ENCODE measurements at places on chromosomes 4 and X. TPM values are rescaled to one million over a fixed set of nuclear protein-coding genes. Genes with fewer than 3 reads are reported as not detected.

- no peak for DNase-seq
These were observed 225.6 kb downstream of the FBXW7 start for GRCh38 chr4:152310257-152310656.

GRCh38 chr4:17502756-17503155 lies 9.1 kb downstream of the QDPR start:
- no peak for DNase-seq

DNA sequence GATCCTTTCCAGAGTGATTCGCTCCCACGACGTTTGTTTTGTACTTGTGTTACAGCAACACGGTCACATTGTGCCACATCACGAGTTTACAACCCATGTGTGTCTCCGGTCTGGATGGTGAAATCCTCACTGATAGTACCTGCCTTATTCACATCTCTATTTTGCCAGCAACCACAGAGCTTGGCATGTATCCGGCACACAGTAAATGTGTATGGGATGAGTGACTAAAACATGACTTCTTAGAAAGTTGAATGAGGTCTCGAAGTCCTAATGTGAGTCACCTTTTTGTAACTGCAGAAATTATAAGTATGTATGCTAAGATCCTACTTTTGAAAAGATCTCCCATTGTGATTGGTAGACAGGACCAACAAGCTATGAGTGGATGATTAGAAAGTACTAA lies 7.5 kb downstream of the STOX2 start:
- DNase-seq = no peak

- DNase-seq = peak; percentile 28
These were observed 31.3 kb downstream of the NIPAL1 start for GRCh38 chr4:48047896-48048295.

DNA sequence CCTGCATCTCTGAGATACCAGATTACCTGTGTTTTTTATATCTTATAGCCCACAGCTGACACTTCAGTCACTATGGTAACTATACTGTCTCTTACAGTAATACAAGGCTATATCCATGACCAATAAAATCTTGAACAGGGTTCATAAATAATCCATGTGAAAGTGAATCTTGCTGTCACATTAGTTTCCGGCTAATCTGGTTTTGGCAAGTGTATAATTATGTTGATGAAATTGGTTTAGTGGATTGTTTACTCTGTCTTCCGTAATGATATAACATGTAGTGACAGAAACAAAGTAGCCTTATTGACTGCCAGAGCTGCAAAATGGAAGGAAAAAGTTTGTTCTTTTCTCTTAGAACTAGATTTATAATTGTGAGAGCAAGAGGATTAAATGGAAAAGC lies 686.6 kb upstream of the PABPC4L start:
- DNase-seq = no peak

DNA sequence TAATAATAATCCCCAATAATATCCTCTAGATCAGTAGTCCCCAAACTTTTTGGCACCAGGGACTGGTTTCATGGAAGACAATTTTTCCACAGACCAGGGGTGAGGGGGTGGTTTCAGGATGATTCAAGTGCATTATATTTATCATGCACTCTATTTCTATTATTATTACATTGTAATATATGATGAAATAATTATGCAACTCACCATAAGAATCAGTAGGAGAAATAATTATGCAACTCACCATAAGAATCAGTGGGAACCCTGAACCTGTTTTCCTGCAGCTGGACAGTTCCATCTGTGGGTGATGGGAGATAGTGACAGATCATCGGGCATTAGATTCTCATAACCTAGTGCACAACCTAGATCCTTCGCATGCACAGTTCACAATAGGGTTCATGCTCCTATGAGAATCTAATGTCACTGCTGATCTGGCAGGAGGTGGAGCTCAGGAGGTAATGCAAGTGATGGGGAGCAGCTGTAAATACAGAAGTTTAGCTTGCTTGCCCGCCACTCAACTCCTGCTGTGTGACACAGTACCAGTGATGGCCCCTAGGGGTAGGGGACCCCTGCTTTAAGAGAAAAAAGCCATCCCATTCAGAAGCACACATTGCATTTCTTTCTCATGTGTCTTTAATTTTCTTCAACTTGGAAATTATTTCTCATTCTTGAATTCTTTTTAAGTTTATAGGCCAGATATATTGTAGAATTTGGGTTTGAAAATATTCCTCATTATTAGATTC lies 16.0 kb upstream of the SH3RF1 start:
- no peak for DNase-seq

GRCh38 chr4:945274-946102 lies 13.2 kb downstream of the TMEM175 start:
- no peak for DNase-seq

DNA sequence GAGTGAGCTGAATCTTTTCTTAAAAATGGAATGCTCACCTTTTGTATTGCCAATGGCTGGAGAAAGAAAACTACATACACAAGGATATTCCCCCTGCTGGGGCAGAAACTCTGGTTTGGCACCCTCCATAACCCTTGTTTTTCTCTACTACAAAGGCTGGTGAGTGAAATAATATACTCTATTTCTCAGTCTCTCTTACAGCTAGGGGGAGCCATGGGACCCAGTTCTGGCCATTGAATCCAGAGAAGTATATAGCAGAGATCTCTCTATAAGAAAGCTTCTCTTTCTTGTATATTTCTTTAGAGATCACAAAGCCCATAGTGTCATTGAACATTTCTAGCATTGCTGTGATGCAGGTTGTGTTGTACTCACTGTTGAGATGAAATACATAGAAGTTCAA lies 49.8 kb downstream of the SMPX start:
- no peak for DNase-seq

- DNase-seq = no peak
These were observed 129.7 kb upstream of the SLC4A4 start for GRCh38 chr4:71209161-71209560.

DNA sequence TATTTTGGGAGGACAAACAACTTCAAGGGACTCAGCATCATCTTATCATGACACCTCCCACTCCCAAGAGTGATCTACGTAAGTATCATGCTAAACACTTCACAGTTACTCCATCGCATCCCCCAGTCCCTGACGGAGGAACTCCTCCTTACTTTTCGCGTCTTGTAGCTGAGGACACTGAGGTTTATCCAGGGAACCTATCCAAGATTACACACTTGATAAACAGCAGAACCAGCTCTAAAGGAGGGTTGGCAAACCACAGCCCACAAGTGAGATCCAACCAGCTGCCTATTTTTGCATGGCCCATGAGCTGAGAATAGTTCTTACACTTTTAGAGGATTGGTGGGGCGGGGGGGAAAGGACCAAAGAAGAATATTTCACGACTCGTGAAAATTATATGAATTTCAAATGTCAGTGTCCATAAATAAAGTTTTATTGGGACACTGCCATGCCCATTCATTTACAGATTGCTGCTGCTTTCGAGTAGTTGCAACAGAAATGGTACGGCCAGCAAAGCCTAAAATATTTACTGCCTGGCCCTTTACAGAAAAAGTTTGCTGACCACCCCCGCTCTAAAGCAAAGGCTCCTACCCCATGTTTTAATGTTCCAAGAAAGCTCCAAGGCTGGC lies 47.8 kb downstream of the SEPSECS start:
- no peak for DNase-seq

DNA sequence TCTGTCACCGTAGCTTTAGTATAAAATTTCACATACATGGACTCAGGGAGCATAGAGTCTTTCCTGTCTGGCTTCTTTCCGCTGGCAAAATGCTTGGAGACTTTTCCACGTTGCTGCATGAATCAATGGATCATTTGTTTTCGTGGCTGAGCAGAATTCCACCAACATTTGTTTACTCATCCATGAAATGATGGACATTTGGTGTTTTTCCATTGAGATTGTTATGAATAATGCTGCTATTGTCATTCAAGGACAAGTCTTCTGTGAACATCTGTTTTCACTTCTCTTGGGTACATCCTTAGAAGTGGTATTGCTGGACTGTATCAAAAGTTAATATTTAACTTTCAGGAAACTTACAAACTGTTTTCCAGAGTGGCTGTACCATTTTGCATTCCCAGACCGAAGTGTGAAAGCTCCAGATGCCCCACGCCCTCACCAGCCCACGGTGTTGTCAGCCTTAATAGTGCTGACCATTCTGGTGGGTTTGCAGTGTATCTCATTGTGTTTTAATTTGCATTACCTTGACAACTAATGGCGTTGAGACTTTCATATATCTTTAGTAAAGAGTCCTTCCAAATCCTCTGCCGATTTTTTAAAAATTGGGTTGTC lies 5.8 kb upstream of the TMEM271 start:
- DNase-seq = no peak

- DNase-seq = no peak
These were observed 195.6 kb downstream of the LARP7 start for GRCh38 chr4:112832493-112832892.

The FUNDC2 gene
- 45.3 TPM for total RNA-seq

DNA sequence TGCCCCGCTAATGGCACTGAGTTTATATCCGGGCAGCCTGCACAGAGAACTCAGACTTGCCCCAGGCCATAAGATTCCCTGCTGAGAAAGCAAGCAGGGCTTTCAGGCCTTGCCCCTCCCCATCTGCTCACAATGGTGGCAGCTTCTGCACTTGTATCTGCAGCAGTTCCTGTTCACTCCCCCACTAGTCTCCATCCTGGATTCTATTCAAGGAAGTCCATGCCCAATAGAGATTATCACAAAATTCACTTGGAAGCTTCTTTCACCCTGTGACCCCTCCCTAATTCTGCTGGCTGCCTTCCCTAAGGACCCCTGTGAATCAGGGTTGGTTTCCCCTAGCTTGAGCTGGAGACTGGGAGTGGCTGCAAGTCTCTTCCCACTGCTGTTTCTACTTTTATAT lies 34.5 kb upstream of the UCP1 start:
- DNase-seq = no peak

The GALNT7 gene
- 33.4 TPM for total RNA-seq

The DDIT4L gene
- not detected for total RNA-seq

- no peak for DNase-seq
These were observed 9.2 kb upstream of the GABRA4 start for GRCh38 chr4:47002580-47002979.

The UGT2A1 gene
- not detected for total RNA-seq

GRCh38 chr4:185210102-185210981 lies 944 bp downstream of the SNX25 start:
- peak; percentile 68 for DNase-seq

GRCh38 chrX:7347465-7347864 lies 199.5 kb upstream of the PUDP start:
- DNase-seq = no peak

GRCh38 chrX:40406330-40406859 lies 174.4 kb upstream of the ATP6AP2 start:
- peak; percentile 40 for DNase-seq

The TMEM156 gene
- 29.4 TPM for total RNA-seq

The TENM3 gene
- not detected for total RNA-seq

The SSX2B gene
- not detected for total RNA-seq

DNA sequence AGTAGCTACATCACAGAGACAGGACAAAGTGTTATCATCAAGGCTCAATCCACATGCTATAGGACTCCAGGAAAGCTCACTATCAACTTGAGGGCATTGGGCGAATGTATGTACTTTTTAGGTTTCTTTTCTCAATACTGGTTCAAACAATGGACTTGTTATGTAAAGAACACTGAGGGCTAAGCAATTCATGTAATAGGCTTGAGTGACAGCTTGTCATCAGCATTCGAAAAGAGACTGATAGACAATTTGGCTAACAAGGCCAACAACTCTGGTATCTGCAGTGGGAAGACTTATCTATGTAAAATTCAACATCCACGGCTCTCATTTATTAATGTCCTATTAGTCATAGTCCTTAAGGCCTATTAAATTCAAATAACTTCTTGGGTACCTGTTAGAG lies 141.1 kb downstream of the NPNT start:
- DNase-seq = no peak

GRCh38 chr4:71257761-71258160 lies 81.1 kb upstream of the SLC4A4 start:
- DNase-seq = no peak

GRCh38 chr4:2249526-2250356 lies 7.8 kb upstream of the HAUS3 start:
- no peak for DNase-seq

DNA sequence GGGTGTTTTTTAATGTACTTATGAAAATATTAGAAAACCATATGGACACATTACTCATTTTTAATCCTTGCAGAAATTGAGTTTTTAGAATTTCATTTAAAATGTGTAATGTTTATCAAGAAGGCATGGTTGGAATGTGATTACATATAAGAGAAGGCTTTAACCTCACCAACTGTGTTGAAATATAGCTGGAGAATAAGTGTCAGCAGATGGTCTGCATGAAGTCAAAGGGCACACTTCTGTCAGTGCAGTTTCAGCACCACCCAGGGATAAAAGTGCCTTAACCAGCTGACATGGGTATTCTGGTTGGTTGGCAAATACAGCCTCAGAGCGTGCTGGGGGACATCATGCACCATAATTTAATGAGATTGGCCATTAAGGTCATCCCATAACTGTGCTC lies 21.2 kb upstream of the ANTXR2 start:
- no peak for DNase-seq

- no peak for DNase-seq
These were observed 135.9 kb downstream of the GATB start for GRCh38 chr4:151624626-151625565.

DNA sequence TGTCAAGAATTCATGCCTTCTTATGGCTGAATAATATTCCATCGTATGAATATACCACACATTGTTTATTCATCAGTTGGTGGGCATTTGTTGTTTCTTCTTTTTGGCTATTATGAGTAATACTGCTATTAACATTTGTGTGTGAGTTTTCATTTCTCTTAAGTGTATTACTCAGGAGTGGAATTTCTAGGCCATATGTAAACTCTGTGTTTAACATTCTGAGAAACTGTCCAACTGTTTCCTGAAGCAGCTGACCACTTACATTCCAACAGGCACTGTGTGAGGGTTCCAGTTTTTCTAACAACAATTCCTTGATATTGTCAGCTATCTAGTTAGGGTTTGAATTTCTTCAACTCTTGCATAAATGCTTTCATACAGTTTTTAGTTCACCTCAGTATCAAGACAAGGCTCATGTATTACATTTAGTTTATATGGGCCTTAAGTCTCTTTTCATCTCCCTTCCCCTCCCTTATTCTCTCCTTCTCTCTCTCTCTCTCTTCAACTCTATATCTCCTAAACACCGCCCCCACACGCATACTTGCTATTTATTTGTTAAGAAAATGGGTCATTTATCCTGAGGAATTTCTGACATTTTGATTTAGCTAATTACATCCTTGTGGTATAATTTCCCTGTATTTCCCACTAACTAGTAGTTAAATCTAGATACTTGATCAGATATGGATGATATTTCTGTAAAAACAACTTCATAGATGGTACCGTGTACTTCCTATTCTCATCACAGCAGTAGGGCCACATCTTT lies 77.4 kb downstream of the WDR19 start:
- no peak for DNase-seq

GRCh38 chr4:186755550-186756519 lies 32.2 kb upstream of the FAT1 start:
- no peak for DNase-seq

Measured in OCI-LY7 (cell line).